Activated naive CD4-positive, alpha-beta T cell treated with anti-CD3 and anti-CD28 coated beads, Interleukin-2, amount 50 U/mL, for 16 hours (primary cell): ENCODE measurements at places on chromosomes 2 and 18.

GRCh38 chr2:138794724-138795123 lies 14.5 kb upstream of the NXPH2 start:
- DNase-seq: no peak

DNA sequence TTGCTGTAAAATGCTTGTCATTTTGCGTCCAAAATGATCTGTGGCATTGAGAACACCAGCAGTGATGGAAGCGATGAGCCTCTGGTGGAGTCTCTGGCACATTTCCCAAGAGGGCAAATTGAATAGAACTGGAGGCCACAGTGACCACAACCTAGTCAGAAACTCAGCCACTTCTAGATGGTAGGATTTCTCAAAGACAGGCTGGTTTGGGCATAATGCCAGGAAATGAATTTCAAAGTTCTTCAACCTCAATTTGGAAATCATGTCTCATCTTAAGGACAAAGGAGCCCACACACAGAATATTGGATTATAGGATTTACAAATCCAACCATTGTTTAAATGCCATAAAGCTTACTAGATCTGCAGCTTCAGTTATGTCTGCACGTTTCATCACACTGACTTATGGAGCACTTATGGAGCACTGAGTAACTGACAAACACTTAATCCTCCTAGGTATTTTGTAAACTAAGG lies 132.1 kb downstream of the COL6A3 start:
- no peak for DNase-seq

- no peak for DNase-seq
Measured at GRCh38 chr2:115364093-115364492, 921.7 kb downstream of the DPP10 start.

GRCh38 chr2:240822280-240822847 lies 2.3 kb upstream of the KIF1A start:
- no peak for DNase-seq

- DNase-seq: no peak
Measured at GRCh38 chr2:231127936-231128335, 3.1 kb upstream of the HTR2B start.

- DNase-seq: no peak
Measured at GRCh38 chr18:62939926-62940325, 224.6 kb downstream of the PHLPP1 start.

GRCh38 chr18:79549638-79550000 lies 130.0 kb upstream of the CTDP1 start:
- no peak for DNase-seq

GRCh38 chr2:210086930-210087329 lies 84.3 kb downstream of the KANSL1L start:
- DNase-seq: no peak

DNA sequence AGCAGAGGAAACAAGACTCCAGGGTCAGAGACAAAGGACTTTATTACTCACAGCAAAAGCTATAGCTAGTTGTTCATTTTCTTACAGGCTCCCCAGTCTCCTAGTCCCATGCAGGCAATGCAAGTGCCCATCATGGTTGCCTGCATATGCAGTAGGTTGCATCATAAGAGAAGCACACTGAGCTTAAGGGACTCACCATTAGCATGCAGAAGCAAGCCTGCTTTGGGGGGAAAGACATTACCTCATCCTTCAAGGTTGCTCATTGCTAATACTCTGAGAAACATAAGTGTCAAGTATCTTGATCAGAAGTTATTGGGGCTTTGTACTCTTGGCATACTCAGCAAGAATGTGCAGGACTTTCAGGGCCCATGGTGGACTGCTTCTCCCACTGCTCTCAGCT lies 114.6 kb upstream of the CCDC68 start:
- no peak for DNase-seq

- DNase-seq: no peak
Measured at GRCh38 chr2:145751629-145752028, 1231.7 kb upstream of the ZEB2 start.

DNA sequence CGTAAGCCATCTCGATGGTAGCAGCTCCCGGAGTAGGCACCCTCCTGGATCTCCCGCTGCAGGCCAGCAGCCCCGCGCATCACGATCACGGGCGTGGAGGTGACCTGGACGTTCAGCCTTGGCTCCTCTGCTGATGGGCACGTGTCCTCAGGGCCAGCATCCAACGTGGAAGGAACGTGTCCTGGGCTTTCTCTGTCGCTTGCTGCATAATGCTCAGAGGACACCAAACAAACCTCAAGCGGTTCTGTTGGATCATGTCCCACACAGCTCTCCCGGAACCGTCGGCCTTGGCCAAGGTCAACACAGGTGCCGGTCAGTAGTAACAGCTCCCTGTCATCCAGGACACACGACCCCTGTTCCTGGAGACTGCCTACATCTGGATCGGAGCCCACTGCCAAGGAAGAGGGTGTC lies 23.1 kb downstream of the PASK start:
- no peak for DNase-seq

DNA sequence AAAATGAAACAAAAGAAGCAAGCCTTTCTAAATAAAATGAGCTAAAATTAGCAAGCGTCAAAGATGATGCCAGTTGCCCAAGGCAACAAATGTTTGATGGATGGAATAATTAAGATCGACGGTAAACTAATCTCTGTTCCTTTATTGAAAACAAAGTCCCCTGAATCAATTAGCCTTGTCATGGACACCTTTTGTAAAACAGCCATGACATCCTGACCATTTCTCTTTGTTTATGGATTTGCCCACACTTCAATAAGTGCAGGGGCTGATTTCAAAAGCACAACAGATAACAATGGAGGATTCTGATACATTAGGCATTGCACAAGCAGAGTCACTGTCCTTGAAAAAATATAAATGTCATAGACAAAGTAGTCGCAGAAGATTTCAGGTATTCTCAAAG lies 160.1 kb upstream of the HNRNPA3 start:
- no peak for DNase-seq

DNA sequence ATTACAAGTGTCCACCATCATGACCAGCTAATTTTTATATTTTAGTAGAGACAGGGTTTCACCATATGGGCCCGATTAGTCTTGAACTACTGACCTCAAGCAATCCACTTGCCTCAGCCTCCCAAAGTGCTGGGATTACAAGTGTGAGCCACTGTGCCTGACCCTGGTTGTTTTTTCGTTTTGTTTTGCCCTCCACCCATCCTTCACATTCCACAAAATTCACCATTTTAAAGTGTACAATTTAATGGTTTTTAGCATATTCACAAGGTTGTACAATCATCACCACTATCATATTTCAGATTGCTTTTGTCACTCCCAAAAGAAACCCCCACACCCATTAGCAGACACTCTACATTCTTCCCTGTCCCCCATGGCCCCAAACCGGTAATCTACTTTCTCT lies 215.0 kb downstream of the TPGS2 start:
- no peak for DNase-seq

DNA sequence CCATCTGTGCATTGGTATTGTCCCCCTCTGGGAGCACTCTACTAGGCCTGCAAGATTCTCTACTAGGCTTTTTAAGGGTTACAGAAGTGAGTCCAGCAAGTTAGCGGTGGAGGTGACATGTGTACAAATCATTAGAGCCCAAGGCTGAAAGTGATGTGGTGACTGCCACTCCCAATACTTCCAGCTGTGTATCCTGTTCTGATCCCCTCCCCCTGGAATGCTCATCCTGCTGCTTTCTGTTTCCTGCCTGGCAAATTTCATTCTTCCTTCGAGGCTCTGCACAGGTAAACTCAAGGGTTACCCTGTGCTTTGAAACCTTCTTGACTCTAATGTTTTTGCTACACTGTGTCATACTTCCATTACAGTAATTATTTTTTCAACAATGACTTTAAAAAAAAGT lies 258.5 kb upstream of the REV1 start:
- no peak for DNase-seq

- no peak for DNase-seq
Measured at GRCh38 chr2:241088376-241088775, 13.7 kb downstream of the MTERF4 start.

GRCh38 chr18:13444430-13445240 lies 226.1 kb downstream of the LDLRAD4 start:
- no peak for DNase-seq

- DNase-seq: no peak
Measured at GRCh38 chr2:28287256-28287915, 105.3 kb upstream of the FOSL2 start.

DNA sequence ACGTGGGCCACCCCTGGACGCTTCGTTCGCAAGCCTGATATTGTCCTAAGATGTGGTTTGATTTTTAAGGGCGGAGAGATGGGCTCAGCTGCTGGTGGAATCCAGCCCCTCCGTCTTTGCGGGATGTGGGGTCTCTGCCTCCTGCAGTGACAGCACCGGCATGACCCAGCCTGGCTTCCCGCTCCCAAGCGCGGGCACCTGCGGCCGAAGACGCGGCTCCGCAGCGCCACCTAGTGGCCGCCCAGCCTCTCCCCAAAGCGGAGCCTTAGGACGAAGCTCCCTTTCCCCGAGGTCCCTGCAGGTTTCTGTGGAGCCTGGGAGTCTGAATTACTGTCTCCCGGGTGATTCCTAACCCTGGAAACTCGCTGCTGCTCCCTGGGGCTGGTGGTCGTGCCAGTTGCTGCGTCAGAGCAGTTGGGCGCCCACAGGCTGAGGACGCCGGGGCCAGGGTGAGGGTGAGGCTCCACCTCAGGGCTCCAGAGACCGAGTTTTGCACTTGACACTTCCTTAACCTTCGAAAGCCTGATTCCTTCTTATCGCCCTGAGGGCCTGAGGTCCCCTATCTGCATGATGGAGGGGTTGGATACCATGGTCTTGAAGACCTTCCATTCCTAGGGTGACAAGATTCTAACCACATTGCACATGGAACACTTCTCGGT lies 137.5 kb downstream of the TPO start:
- peak; percentile 70 for DNase-seq

DNA sequence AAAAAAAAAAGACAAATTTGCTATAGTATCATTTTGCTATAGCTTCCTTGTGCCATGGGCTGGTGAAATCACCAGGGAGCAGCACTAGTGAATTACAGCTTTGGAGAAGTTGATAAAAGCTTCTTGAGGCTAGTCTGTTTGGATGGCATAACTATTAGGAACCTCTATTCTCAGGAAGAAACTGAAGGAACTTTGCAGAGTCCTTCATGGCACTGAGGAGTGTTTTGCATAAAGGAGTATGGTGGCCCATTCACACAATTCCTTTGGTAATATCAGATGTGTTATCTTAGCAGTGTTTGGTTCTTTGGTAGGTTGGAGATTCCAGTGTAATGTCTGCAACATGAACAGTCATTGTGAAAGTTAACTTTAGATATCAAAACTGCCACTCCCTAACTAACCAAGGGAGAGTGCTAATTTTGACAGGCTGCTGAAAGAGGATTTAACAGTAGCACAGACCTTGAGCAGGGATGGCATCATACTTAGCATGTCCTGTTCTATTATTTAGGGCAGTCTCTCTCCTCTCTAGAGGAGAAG lies 76.6 kb upstream of the ZFP36L2 start:
- DNase-seq: no peak

GRCh38 chr2:3042601-3043585 lies 334.7 kb downstream of the EIPR1 start:
- DNase-seq: no peak

- DNase-seq: no peak
Measured at GRCh38 chr18:58520969-58521368, 107.9 kb downstream of the ALPK2 start.

DNA sequence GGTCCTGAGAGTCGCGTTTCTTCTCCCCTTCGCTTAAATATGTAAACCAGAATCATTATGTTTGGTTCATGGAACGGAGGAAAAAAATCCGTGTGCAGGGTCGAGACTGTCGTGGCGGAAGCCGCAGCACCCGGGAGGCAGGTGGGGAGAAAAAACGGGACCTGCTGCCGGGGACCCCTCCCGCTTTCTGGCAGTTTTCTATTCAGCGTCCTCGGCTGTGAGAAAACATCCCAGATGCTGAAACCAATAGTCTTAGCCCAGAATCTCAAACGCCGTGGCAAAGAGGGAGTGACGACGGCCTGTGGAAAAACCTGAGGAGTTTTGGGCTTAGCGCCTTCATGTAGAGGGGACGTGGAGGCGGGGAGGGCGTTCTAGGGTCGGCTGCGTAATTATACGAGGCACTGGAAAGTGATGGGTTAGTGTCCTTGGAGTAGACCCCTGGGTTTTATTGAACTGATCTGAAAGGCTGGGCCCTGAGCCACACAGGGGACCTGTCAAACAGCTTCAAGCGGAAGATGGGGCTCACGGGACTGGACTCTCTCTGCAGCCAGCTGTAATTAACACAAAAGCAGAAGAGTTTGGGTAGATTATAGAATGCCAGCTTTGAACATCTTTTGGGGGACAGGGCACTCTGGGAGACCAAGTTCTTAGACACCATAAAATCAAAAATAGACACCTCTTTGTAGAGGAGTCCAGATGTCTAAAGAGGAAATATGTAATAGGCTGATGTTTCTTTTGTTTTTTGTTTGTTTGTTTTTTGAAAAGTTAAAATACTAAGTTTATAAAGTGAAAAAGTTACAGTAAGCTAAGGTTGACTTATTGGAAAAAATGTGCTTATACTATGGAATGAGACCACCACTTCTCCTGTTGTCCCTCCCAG lies 834 bp upstream of the BUB1 start:
- peak; percentile 15 for DNase-seq

GRCh38 chr2:213166109-213166508 lies 14.7 kb upstream of the IKZF2 start:
- no peak for DNase-seq

GRCh38 chr18:23835506-23835905 lies 146.3 kb downstream of the LAMA3 start:
- no peak for DNase-seq

- no peak for DNase-seq
Measured at GRCh38 chr2:39289609-39290008, 45.8 kb upstream of the CDKL4 start.

DNA sequence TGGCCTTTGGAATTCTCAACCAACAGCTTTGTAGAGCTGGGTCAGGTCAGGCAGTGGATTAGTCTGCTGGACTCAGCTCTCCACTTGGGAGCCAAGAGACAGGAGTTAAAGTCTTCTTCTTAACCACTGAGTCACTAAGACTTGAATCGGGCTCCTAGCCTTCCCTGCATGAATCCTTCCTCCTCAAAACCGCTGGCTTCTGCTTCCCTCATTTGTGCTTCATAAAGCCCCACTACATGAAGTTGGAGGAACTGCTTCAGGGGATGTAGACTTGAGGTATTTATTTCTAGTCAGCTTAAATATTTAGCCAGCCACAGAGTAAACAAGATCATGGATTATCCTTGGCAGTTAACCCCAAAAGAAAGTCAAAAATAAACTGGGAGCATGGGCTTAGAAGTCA lies 536.3 kb upstream of the TNP1 start:
- DNase-seq: no peak

DNA sequence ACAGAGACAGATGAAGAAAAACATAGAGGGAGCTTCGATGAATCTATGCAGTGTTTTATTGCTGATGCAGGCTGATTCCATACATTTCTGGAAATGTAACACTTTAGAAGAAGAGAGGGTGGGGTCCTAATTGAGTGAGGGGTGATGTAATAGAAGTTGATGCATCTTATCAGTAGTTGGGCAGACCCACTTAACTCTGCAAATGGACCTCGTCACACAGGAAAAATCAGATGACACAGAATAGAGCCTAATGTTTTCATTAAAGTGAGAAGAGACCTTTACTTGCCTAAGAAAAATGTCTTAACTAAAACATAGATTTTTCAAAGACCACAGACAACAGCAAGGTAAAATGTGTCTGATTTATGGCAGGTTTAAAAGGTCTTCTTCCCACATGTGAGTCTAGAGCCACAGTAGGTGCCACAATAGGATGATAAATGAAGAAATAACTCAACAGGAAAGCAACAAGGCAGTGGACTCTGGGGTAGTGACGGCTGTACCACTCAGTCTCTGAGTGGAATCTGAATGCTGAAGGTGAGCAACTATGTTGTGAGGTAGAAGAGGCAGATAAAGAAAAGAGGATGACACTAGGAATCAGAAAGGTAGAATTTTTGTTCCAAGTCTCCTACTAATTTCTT lies 414.7 kb upstream of the PIK3C3 start:
- no peak for DNase-seq
